ENCODE measurements at places on chromosomes 2 and 18.

- no peak for DNase-seq
These were observed 537.5 kb downstream of the MBD2 start for GRCh38 chr18:53686965-53687364.

DNA sequence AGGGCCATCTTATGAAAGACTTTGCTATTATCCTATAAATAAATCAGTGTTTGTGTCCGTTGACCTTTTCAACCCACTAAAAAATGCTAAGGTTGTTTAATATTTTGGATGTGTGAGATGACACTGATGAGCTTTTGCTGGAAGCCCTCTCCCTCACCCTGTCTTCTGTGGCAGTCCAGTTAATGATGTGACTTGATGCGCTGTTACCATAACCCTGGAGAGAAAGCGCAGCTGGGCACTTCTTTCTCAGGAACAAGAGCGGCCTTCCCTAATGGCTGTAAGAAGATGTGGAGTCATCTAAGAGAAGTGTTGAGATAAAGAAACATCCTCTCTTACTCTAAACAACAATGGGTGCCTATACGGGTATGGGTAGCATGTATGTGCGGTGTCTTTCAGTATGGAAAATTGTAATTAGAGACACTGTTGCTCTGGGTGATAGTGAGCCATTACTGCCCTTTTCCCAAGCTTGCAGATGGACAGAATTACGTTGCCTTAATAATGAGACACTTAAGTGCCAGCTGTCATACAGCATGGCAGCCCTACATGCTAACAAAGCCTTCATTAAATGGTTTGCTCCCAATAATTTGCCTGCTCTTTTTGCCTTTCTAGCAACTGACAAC, 165.6 kb upstream of the NABP1 start:
- no peak for DNase-seq

GRCh38 chr2:216181351-216181750, 72.2 kb downstream of the XRCC5 start:
- DNase-seq = no peak

DNA sequence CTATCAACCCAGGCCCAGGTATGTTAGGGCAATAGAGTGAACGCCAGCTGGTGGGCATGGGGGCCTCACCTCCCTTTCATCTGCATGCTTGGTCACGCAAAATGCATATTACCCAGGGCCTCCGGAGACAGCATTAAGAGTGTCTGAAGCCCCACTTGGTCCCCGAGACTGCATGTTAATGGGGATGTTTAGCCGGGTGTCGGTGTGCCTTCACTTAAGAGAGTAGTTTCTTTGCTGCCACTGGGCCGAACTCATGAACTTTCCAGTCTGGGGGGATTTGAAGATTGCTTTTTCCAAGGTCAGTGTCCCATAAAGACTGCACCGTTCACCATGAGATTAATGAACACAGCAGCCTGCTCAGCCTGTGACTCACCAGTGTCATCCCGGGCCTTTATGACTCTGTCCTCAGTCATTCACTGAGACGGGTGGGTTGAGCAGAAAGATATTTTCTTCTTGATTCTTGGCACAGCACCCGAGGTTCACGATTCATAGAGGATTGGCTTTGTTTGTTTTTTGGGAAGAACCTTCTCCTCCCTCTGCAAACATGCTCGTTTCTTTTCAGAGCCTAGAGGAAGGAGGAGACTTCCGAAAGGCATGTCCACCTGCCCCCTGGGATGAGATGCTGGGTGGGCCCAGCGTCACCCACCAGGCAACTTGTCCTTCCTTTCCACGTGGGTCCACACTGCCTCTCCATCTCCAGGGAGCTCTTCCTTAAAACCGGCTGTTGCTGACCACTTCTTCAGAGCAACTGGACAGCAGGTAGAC, 199.1 kb downstream of the GLI2 start:
- no peak for DNase-seq

- DNase-seq = peak; percentile 16
These were observed 706 bp downstream of the UBXN2A start for GRCh38 chr2:23940718-23941620.

DNA sequence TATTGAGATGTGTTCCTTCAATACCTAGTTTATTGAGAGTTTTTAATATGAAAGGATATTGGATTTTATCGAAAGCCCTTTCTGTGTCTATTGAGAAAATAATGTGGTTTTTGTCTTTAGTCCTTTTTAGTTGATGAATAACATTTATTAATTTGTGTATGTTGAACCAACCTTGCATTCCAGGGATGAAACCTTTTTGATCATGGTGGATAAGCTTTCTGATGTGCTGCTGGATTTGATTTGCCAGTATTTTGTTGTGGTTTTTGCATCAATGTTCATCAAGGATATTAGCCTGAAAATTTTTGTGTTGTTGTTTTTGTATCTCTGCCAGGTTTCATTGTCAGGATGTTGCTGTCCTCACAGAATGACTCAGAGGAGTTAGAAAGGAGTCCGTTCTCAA, 1710.4 kb downstream of the SUCLG1 start:
- DNase-seq = no peak

DNA sequence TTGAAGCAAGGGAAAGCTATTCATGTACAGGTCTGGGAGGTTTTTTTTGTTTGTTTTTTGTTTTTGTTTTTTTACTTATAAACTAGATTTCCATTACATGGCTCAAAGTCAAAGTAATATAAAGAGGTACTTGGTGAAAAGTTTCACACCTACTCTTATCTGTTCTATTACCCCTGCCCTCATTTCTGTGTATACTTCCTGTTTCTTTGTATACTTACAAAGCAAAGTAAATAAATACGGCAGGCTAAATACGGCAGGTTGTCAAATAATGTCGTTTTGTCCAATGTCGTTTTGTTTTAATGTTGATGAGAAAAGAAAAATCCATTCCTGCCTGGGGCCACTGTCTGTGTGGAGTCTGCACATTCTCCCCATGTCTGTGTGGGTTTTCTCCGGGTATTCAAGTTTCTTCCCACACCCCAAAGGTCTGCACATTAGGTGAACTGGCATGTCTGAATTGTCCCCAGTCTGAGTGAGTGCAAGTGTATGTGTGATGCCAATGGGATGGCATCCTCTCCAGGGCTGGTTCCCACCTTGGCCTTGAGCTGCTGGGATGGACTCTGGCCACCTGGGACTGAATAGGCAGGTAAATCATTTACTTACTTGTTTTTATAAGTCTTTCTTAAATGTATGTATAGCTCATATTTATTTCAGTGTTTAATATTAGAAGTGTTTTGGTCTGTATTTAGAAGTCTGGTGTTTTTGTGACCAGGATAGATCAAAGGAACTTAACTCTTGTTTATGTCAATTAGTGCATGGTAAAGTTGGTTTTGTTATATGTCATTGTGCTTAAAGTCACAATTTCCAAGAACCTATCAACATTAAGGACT, 13.4 kb downstream of the STAMBP start:
- no peak for DNase-seq

DNA sequence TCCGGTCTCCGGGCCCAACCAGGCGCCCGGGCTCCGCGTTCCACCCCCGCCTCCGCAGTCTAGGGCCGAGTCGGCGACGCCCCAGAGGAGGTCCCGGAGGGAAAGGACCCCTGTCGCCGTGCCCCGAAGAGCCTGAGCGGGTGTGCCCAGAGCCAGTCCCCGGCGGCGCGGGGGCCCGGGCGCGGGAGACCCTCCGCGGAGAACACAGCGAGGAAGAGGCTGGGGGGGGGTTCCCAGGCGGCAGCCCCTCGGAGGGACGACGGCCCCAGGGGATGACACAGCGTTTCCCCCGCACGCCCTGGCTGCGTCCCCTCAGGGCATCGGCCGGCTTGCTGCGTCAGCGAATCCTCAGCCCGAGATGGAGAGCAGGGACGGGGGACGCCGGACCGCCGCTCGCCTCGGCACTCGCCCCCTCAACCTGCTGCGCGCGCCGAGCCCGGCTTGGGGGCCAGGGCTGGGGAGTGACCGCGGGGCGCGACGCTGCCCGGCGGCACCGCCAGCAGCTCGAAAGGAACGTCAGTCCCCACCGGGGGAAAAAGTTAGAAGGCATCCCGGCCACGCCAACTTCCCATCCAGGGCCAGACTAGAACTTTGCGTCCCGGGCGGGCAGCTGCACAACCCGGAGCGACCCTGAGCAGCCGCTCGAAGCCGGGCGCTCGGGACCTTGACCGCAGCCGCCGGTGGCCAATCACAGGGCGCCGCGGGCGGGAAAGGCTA, 711 bp downstream of the SFXN5 start:
- peak; percentile 22 for DNase-seq

Measured in activated CD4-positive, alpha-beta T cell treated with anti-CD3 and anti-CD28 coated beads, Interleukin-2, amount 50 U/mL, for 1 hour (primary cell).